ENCODE measurements at places on chromosomes 4 and X.

- no peak for DNase-seq
Observed at GRCh38 chr4:58739275-58739674, 1629.1 kb upstream of the IGFBP7 start.

DNA sequence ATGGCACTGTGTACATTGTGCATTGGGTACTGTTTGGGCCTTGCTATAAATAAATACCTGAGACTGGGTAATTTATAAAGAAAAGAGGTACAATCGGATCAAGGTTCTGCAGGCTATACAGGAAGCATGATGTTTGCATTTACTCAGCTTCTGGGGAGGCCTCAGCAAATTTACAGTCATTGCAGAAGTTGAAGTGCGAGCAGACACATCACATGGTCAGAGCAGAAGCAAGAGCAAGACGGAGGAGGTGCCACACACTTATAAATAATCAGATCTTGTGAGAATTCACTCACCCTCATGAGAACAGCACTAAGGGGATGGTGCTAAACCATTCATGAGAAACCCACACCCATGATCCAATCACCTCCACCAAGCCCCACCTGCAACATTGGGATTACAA lies 505.0 kb downstream of the ARAP2 start:
- no peak for DNase-seq

DNA sequence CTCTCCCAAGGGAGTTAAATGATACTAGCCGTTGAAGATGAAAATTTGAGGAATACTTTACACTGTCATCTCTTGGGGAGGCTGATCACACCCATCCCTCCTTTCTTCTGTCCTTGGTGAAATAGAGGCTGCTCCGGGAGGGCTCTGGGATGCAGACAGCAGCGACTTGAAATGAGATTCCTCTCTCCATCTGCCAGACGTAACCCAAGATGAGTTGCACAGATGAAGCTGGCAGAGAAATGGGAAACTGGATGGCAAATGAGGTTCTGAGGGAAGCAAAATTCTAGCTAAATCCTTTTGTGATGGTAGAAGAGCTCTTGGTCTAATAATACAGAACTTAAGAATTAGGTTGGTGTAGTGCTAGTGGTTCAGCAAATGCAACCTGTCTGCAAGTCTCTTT lies 201.4 kb downstream of the AASDH start:
- no peak for DNase-seq

DNA sequence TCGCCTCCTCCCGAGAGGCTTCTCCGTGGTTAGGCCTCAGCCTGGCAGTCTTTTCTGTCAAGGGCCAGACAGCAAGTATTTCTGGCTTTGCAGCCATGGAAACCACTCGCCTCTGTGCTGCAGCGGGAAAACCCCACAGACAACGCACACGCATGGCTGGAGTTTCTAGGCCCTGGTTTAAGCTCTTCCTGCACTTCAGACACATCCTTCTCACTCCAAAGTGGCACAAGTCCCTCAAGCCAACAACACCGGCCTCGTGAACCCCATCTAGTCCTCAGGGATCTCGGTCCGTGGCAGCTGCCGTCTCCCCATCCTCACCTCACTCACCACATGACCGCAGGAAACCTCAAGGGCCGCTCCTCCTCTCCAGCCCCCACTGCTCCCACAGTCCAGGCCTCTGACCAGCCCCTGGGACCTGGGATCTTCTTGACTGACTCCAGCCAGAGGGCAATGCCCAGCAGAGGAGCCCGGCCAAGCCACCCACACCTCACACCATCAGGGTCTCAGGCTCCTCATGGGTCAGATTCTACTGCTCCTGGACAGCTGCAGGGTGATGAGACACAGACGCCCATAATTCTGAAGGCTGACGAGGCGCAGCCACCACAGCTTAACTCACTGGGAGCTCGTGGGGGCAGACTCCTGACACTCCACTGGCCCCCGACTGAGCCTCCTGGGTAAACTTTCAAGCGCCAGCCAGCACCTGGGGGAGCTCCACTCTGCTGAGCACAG lies 21.7 kb downstream of the LETM1 start:
- DNase-seq: no peak

All from NCI-H748 treated with DMSO at 0.1 percent for 48 hours (cell line).